ENCODE measurements at places on chromosomes 13 and 19.

DNA sequence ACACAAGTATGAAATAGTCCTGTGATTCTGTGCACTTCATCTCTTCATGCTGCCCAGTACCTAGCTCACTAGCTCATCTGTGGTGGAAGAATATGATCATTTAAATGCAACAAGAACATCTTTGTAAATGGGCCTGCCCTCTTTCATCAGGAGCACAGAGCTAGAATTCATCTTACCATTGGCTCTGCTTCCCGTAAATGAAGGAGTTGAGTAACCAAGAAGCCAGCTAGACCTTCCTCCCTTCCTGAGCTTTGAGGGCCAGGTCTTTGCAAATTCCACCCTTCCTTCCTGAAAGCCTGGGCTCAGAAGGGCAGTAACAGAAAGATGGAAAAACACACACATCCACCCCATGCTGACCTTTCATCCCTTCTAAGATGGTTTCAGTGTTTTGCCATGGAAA is 82.0 kb downstream of the FRY start:
- DNase-seq, result no peak

- DNase-seq, result no peak
Observed at GRCh38 chr13:39765801-39766463, 110.5 kb downstream of the COG6 start.

DNA sequence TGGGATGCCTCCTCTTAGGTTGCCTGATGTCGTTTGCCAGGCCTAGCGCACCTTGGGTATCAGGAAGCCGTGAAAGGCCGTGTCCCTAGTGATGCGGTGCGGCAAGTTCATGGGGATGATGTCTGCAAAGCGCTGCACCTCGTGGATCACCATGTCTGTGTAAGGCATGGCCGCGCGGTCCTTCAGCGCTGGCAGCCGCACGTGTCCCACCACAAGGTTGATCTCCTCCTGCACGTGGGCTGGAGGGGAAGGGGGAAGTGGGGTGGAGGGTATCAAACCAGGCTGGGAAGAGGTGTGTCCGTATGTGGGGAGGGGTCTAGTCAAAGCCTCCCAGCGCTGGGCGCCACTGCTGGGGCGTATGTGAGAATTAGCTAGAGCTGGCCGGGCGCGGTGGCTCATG is 23.2 kb downstream of the EGLN2 start:
- DNase-seq, result no peak

GRCh38 chr13:111210544-111211469 is 95.7 kb downstream of the ARHGEF7 start:
- no peak for DNase-seq

DNA sequence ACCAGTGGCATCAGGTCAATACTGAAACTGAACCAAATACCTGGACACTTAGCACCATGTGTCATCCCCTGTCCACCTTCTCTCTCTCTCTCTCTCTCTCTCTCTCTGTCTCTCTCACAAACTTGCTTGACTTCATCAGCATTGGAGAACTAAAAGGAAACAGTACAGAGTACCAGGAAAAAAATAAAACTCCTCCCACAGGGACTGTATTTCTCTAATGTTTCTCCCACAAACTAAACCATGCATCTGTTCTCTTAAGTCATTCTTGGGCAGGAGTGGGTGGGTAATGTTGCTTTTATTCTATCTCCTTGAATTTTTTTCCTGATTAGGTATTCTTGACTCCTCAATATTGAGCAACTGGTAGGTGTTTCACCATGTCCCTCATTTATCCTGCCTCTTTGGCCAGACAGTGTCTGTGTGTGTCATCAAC is 112.9 kb upstream of the CACNA1A start:
- DNase-seq, result no peak

GRCh38 chr19:45424191-45425058 is 708 bp upstream of the ERCC1 start:
- peak; percentile 34 for DNase-seq

DNA sequence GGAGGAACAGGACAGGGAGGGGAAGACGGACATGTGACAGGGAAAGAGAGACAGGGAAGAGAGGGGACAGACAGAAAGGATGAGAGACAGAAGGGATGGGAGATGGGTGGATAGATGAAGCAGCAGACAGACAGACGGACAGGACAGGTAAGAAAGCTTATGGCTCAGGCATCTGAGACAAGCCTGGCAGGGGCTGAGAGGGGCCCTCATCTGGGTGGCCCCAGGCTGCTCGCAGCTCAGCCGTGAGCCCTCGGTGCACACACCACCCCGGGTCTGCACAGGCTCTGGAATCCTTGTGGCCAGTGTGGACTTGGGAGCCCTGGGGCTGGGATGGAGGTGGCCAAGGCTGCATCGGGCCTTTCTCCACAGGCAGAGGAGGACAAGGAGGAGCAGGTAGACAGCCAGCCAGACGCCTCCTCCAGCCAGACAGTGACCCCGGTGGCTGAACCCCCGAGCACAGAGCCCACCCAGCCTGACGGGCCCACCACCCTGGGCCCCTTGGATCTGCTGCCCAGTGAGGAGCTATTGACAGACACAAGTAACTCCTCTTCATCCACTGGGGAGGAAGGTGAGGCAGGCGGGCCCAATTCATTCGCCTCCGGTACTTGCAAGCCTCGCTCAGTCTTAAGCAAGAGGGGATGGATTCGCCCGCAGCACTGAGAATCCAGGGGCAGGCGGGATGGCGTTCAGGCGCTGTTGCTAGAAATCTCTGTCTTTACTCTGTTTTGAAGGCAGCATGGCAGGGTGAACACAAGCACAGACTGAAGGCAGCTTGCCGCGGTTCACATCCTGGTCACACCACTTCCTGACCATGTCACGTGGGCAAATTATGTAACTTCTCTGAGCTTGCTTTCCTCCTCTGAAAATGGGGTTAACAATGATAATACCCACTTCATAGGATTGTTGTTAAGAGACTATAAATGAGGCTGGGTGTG is 14.0 kb downstream of the GRAMD1A start:
- no peak for DNase-seq

DNA sequence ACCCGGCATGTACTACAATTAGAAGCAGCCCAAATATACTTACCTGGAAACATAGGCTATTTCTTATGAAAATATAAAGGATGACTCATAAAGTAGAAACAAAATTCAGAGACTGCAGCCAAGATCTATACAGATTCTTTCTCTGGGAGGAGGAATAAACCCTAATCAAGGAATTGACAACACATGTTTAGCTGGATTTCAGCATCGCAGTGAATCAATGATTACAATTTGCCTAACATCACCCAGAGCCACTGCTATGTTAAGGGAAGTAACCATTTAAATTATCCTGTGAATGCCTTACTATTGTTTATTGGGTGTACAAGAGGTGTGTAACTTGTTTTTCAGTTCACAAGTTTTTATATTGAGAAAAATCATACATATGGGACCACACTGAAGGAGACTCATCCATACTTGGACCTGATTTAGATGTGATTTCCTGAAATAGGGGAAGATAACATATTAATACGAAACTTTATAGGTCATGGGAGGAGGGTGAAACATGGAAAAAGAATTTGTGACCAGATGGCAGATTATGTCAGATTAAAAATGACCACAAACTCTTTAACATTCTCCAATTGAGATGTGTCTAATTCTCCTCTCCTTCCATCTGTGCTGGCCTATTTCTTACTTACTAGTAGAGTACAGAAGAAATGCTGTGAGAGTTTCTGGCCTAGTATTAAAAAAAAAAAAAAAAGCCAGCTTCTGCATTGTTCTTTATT is 1168.4 kb downstream of the SLITRK1 start:
- DNase-seq, result no peak

- no peak for DNase-seq
Observed at GRCh38 chr19:782878-783668, 14.2 kb upstream of the PTBP1 start.

DNA sequence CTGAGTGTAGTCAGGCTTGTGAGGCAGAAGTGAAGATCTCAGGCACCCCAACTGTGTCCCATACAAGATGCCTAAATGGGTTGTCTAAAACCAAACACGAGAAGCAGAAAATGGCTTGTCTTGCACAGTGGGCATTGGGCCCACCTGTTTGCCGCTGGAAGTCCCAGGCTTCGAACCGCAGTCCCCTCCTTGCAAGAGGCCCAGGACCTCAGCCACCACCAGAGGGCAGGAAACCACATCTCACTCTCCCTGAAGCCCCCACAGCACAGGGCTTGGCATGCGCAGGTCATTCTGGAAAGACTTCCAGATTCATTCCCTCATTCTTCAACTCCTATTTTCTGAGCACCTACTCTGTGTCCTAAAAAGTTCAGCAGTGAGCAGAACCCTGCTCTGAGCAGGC is 973.7 kb downstream of the UQCRFS1 start:
- no peak for DNase-seq

DNA sequence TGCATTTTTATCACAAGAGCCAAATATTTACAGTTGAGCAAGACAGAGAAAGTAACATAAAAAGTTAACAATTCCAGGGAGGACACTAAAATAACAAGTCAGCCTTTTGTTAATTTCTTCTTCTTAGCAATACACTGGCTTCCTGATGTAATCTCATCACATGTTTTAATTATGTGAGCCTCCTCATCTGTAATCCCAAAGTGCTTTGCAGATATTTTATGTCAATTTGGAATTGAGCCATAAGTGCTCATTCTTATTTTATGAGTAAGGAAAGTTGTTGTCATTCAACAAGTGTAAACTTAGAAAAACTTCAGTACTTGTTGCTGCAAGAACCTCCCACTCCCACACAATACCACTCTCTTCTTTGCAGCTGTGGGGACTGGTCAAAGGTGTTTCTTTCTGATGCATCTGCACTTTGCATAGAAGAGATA is 223.6 kb downstream of the GPC6 start:
- no peak for DNase-seq

- DNase-seq, result no peak
Observed at GRCh38 chr13:45184693-45185092, 16.2 kb downstream of the KCTD4 start.

- no peak for DNase-seq
Observed at GRCh38 chr19:799076-799881, 2.0 kb downstream of the PTBP1 start.

- no peak for DNase-seq
Observed at GRCh38 chr19:32680986-32681385, 5.3 kb downstream of the RGS9BP start.

- DNase-seq, result no peak
Observed at GRCh38 chr19:45087531-45087930, 5.4 kb upstream of the PPP1R37 start.

DNA sequence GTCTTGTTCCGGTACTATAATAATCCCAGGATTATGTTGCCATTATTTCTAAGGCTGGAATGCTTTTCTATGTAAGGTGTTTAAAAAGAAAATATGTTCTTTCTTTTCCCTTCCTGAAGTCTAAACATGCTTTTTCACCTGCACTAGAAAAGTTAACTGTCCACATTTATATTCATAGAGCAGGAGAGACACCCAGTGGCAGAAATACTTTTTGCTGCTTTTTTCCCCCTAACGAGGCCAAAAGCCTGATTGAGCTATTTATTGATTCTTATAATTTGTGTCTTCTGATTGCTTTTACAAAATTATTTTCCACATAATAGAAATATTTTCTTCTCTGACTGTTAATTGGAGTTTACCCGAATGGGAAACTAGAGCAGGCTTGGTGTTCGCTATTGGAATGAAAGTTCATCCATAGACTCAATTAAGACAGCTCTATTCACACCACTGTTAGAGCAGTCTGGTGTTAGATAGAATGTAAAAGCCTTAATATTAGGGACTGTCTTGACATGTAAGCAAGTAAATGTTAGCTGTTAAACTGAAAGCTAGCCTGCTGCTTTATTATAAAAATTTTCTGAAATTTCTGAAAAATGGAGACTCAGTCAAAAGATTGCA is 15.8 kb downstream of the GPR180 start:
- DNase-seq, result no peak

DNA sequence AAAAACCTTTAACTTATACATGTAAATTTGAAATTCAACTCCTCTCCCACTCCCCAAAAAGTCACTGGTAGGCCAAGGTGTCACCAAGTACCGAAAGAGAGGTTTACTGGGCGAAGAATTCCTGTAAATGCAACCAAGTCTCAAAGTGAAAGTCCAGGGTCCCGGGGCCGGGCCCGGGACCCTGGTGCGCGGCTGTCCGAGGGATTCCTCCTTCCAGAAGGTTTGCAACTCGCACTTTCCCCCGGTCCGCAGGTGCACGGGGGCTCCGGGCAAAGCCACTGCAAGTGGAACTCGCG is 1.1 kb downstream of the STK24 start:
- no peak for DNase-seq

DNA sequence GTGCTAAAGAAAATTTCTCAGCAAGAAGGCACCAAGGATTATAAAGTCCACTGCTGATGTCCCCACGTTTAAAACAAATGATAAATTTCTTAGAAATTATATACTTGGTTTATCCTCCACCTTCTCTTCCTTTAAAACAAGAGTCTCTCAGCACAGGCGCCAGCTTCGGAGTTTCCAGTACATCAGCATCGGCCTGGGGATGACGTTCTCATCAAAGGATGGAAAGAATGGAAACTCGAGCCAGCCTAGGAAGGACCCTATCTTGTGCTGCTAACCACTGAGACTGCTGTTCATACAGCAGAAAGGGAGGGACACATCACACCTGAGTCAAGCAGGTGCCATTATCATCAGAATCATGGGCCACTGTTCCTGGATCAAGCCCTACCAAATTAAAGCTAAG is 29.8 kb upstream of the ZNF83 start:
- DNase-seq, result no peak

DNA sequence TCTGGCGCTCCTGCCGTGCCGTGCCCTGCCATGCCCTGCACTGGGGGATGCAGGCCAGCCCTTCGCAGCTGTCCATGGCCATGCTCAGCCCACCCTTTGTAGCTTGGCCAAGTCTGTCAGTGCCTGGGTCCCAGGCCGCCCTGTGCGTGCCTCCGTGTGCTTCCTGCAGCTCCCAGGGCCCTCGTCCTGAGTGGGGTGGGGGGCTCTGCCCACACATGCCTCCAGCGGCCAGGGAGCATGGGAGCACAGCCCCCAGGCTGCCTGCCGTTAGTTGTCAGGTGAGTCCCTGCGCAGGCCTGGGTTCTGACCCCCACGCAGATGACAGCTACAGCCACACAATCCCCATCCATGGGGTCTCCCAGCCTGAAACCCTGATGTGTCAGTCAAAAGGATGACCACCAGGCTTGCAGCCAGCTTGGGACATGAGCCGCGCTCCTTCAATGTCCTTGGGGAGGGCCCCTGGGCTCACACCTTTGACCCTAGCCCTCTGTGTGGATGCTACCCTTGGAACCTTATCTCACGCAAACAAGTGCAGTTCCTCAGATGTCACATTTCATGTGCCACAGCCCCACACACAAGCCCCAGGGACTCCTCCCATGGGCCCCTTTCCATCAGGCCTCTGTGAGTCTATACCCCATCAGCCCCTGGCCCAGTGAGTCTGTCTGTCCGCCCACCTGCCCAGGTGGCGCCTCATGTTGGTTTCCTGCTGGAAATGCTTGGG is 24.5 kb downstream of the TMED1 start:
- DNase-seq, result no peak
